CD14-positive monocyte (primary cell): ENCODE measurements at places on chromosomes 5 and 9.
A peak's percentile ranks its signal among the peaks of the same experiment; 100 is the strongest.

DNA sequence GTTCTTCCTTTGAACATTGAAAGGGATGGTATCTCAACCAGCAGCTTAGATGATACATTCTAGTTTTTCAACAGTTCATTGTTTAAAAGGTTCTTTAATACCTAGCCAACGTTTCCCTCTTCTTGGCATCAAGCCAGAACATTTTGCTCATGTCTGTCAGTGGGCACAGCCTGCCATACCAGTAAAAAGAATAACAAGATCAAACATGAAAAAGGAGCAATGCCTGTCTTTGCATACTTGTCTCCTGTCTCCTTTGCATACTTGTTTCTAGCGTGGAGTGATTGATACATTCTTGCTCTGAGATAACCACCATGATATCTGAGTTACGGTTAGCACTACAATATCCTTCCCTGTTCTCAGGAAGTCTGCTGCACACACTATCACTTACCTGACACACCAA is 248.6 kb upstream of the DAPK1 start:
- no peak for DNase-seq

- DNase-seq: no peak
These were observed 25.5 kb downstream of the TNPO1 start for GRCh38 chr5:72841756-72842535.

DNA sequence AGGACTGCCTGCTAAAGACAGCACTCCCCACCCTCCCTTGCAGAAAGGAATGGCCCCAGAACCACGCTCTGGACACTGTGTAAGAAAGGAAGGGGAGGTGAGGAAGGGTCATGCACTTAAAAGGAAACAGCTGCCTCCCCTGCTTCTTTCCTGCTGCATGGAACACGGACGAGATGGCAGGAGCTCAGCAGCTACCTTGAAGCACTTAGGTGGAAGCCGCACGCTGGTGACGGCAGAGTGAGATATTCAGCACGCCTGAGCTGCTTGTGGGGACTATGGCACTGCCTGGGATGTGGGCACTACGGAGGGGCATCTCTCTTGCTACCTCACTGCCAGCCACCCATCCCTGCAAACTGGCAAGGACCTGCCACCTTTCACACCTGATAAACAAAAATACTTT is 101.5 kb downstream of the VAV2 start:
- no peak for DNase-seq

- DNase-seq: no peak
These were observed 372.8 kb upstream of the SLC30A5 start for GRCh38 chr5:68720884-68721610.

DNA sequence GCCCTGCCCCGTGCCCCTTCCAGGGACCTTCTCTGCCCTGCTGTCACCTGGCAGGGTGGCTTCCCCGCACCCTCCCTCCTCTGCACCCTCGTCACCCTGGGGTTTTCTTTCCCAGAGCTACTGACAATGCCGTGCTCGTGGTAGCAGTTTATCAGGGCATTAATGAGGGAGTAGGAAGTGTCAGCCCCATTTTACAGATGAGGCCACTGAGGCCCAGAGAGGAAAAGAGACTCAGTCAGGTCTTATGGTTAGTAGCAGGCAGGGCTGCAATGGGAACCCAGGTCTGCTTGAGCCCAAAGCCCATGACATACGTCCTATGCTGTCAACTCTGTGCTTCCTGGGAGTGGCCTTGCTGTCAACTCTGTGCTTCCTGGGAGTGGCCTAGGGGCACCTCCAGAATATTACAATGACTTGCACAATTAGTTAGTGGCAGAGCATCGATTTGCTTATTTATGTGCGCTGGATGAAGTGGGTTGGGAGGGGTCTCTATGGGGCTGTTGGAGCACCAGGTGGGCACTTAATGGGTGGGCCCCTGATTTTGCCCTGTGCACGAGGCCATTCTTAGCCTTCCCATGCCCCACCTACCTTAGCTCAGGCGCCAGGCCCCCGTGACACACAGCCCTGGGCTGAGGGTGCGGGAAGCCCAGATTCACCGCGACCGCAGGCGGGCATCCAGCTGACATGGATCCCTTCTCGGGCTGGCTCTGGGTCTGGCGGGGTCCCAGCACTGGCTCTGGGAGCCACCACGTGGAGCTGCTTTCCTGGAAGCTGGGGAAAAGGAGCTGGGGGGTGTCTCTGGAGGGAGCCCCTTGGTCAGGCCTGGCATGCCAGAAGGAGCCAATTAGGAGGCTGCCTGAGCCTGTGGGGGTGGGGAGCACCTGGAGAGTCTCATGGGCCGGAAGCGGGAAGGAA is 82.0 kb upstream of the ORM1 start:
- DNase-seq: no peak

- no peak for DNase-seq
These were observed 111.1 kb downstream of the WNK2 start for GRCh38 chr9:93295031-93295430.

- peak; percentile 22 for DNase-seq
These were observed 85.9 kb upstream of the HTR4 start for GRCh38 chr5:148740079-148740858.

GRCh38 chr5:169970339-169970738 is 10.0 kb downstream of the INSYN2B start:
- DNase-seq: no peak

GRCh38 chr5:93357686-93358085 is 223.3 kb downstream of the NR2F1-AS1 start:
- no peak for DNase-seq

- DNase-seq: no peak
These were observed 505.4 kb downstream of the EFNA5 start for GRCh38 chr5:107165296-107165695.

DNA sequence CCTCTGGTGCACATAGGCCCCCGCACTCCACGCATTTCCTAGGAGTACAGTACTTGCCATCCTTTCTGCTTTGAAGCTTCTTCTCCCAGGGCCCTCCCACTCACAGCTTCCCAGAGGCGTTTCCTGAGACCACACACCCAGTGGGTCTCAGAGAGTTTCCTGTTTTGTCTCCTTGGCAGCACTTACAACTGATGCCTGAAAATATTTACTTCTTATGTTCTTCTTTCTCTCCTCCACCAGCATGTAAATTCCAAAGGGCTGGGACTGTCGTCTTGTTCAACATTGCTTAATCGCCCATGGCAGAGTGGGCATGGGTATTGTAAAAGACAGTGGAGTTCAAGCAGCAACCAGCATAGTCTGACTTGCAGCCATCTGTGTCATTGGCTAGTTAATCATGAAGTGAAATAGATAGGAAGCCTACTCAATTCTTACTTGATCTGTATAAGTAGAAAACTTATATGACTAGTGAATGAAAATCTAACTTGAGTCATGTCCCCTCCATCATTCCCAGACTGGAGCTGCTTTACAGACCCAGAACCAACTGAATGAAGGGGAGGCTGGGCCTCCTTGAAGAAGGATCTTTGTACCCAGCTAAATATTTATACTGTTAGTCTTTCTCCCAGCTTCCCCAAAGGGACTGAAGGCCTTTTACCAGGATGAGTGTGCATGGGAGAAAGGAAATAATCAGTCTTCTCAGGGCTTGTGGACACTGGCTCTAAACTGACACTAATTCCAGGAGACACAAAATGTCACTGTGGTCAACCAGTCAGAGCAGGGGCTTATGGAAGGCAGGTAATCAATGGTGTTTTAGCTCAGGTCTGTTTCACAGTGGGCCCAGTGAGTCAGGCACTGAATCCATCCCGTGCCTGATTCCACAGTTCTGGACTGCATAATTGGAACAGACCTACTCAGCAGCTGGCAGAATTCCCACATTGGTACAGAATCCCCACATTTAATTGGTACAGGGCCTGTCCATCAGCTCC is 116.4 kb downstream of the SV2C start:
- no peak for DNase-seq

GRCh38 chr5:113163328-113163727 is 186.7 kb downstream of the DCP2 start:
- DNase-seq: no peak

GRCh38 chr9:126203313-126203712 is 123.3 kb upstream of the MVB12B start:
- no peak for DNase-seq

DNA sequence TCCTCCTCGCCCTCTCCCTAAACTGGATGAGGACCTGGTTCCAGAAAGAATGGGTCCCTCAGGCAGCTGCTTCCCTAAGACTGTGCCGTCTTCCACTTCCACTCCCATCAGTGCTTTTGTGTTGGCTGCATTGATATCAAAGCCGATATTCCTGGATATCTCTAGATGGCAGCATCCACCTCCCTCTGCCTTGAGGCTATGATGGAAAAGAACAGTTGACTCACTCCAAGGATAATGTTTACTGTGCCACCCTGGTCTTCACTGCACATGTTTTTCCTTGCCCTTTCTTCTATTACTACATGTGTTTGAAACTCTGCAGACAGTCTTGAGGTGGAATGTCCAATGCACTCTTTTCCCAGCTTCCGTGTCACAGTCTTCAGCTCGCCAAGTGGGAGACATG is 211.6 kb downstream of the MAST4 start:
- no peak for DNase-seq

GRCh38 chr9:4706971-4707622 is 27.7 kb downstream of the CDC37L1 start:
- no peak for DNase-seq

DNA sequence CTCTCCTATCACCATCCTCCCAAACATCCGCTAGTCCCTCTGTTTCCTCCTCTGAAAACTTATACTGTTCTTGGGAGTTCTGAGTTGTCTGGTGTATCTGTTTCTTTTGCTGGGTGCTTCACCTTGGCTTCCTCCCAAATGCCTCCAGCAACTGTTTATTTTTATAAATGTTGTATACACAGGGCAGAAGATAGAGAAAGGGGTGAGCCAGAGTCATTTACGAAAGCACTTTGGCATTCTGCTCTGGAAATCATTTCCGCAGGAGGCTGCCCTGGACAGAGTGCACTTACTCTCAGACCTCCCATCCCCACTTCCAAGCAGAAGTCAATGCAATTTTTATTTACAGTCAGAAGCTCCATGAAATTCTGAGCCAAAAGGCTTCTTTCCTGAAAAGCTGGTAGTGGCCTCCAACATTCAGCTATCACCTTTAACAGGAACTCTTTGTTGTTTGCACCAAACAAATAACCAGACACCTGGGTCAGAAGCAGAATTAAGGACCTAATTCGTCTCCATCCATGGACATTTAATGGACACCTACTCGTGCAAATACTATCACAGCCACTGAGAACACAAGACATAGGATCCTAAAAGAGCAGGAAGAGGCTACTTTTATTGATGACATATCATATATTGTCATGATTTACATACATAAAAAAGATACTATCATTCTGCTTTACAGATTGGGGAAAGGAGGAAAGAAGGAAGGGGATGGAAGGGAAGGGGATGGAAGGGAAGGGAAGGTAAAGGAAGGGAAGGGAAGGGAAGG is 229.5 kb upstream of the PAPPA start:
- no peak for DNase-seq

DNA sequence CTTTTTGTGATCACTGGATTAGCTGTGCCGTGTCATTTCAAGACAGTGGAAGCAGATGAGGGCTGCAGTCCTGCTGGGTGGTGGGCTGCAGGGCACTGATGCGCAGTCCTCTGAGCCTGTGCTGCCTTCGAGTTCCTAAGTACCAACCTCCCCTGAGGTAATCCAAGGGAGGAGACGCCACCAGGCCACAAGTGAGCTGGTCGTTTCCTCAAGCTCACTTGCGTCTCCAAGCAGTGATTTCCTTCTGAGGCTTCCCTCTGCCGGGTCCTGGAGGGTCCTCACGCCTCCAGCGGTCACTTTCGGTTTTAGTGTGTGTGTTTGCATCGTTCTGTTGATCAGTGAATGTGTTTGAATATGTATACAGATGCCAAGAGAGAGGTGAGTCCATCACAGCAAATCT is 115.7 kb downstream of the TRIO start:
- no peak for DNase-seq

- DNase-seq: no peak
These were observed 149.3 kb upstream of the COL5A1 start for GRCh38 chr9:134492281-134492691.

DNA sequence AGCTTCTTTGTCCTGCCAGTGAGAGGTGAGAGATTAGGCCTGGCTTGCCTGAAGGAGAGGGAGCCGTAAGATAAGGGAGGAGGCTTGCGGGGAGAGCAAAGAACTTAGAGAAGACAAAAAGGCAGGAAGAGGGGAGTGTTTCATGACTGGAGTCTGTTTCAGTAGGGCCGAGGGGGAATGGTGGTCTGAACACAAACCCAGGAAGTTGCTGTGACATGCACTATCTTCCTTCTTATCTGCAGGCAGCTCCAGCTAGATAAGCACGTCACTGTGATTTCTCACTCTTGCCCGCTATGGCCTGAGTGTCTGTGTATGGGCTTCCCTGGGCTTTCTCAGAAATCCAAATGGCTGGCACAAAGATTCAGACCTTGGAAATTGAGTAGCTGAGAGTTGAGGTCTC is 307.5 kb upstream of the CLINT1 start:
- DNase-seq: no peak

DNA sequence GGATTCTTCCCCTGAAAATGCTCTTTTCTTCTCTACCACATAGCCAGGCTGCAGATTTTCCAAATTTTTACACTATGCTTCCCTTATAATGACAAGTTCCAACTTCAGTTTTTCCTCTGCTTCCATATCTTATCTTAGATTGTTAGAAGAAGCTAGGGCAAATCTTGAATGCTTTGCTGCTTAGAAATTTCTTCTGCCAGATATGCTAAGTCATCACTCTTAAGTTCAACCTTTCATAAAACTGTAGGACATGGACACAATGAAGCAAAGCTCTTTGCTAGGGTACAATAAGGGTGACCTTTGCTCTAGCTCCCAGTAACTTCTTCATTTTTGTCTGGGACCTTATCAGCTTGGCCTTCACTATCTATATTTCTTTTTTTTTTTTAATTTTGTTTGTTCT is 88.7 kb downstream of the NXNL2 start:
- DNase-seq: no peak

DNA sequence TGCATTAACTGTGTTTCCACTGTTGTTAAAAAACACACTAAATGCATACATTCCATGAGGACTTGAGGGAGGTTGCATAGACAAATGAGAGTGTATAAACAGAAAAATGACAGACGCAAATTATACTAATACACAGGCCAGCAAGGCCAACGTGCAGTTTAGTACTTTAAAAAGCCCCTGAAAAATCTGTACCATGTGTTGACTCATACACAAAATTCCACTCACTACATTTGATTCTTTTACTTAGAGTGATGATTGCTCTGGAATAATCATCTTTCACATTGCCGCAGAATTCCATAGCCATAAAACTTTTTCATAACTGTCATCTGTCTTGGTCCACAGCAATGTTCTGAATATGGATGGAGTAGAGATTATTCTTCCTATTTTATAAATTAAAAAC is 215.7 kb downstream of the FAM114A2 start:
- no peak for DNase-seq

GRCh38 chr5:130425424-130425823 is 521.2 kb downstream of the CHSY3 start:
- DNase-seq: no peak

GRCh38 chr5:5588386-5588785 is 165.9 kb downstream of the ICE1 start:
- no peak for DNase-seq

GRCh38 chr5:38148021-38148625 is 110.2 kb upstream of the EGFLAM start:
- no peak for DNase-seq

DNA sequence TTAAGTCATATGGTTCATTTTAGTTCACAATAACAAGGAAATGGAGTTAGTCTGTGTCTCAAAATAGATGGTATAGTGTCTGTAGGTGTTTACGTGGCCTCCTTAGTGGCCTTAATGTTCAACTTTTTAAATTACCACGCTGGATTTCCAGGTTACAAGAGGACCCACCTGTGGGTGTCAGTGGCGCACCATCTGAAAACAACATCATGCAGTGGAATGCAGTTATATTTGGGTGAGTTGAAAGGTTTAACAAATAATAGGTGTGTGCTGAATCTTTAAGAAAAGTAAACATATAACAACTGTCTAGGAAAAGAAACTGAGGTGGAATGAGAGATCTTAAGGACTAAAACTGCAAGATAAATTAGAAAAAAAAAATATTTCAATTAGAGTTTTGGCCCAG is 2.9 kb downstream of the UBE2B start:
- no peak for DNase-seq
